ENCODE measurements at places on chromosomes 3 and 15.

DNA sequence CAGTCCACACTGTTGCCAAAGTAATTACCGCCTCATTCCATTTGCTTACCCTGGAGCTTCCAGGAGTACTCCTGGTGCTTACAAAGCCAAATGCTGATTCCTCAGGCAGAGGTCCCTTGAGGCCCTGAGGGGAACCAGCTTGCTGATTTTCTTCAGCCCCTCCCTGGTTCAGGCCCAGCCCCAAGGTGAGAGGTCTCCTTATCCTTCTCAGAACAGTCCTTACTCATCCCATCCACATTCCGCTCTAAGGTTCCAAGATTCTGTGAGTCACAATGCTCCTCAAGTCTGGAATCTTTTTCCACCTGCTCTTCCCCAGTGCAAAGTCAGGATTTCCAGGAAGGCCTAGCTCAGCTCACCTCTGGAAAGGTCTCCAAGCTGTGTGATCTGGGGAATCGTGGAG, 1.8 kb upstream of the ATP10A start:
- no peak for ATAC-seq

DNA sequence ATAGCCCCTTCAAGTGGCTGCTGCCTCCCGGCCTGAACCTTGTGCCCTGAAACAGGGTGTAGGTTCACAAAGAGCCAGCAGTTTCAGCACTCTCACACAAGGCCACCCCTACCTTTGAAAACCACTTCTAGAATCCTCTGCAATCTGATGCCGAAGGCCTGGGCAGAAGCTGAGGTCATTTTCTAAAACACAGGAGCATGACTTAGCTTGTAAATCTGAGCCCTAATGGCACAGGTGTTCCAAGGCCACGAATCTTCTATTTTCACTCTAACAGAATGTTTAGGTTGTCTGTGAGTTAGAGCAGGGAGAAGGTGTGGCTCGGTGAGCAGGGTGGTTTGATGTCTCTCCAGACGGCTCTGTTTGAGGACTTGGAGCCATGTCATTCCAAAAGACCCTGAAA, 62.3 kb downstream of the SYNM start:
- no peak for ATAC-seq

GRCh38 chr3:185595526-185595925, 9.4 kb downstream of the SENP2 start:
- ATAC-seq = no peak

GRCh38 chr3:156321945-156322344, 201.6 kb downstream of the KCNAB1 start:
- ATAC-seq = no peak

DNA sequence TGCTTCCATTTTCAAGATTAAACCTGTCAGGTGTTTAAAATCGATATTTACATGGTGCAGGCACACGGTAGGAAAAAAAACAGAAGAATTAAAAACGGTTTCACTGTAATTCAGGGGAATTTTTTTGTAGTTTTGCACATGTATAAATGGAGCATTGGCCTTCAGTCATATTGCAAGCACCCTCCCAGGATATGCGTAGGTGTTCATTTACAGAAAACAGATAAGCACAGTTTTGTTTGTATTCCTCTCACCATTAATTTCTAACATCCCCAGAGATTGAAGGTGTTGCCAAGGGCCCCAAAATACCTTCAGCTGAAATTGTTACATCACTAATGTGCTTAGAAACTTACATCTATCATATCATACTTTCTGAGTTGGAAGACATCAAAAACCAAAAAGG, 427.1 kb upstream of the NR2F2 start:
- ATAC-seq = no peak

DNA sequence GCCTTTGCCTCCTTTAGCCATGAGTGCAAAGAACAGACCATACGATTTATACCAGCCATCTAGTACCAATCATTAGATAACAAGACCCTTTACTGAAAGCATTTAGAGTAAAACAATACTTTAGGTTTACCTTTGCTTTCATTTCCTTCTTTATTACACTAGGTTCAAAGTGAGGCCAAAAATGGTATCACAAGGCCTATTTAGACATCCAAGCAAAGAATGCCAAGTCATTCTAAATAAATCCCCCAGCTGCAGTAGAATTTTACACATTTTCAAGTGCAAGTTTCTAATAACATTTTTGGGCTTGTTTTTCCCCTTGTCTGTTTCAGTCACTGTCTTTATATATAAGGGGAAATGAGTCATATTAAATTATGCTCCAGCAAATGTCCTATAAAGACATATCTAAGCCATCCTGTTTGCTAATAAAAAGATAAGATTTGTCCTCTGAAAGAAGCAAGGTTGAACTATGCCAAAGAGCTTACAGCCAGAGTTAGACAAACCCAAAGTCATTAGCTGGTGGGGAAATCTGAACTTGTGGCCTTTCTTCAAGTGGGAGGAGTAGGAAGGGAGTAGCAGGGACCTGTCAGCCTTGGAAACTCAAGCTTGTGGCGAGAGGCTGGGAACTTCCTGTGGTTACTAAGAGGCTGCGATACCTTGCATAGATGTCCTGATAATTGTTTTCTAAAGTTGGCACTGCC, 232.7 kb downstream of the MECOM start:
- no peak for ATAC-seq

GRCh38 chr3:68817243-68817642, 115.1 kb downstream of the TAFA4 start:
- no peak for ATAC-seq

DNA sequence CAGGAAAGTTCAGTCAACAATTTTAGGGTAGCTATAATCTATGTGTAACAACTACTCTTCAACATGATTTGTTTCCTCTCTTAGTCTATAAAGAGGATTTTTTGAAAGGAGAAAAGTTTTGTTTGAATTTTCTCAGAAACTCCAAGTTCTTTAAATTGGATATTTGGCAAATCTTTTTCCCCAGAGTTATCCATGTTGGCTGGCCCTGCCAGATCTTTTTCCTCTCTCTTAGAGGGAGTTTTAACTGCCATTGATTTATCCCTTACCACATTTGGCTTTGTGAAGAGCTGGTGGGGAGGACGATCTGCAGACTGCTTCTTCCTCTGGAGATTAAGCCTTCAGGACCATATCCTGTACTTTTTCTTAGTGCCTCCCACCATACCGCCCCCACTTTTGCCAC, 64.9 kb upstream of the ROPN1 start:
- ATAC-seq = no peak

GRCh38 chr3:30354513-30354912, 251.9 kb upstream of the TGFBR2 start:
- no peak for ATAC-seq

- ATAC-seq = no peak
Measured at GRCh38 chr3:105956306-105956705, 87.5 kb upstream of the CBLB start.

DNA sequence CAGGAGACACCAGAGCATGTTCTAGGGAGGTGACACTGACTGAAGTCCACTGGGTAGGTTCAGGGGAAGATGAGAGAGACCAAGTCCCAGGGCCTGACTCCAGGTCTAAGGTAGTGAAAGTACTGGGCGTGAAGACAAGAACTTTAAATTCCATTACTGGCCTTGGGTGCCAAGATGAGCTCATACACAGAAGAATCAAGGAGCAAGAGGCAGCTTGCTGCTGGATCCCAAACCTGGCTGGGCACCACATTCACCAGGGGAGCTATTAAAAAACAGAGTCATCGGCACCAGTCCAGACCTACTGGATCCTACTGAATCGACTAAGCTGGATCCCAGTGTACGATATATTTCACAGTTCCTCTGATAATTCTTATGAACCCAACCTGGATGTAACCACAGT, 42.1 kb upstream of the ATG7 start:
- ATAC-seq = no peak
